ENCODE measurements at places on chromosomes 2 and 18.

DNA sequence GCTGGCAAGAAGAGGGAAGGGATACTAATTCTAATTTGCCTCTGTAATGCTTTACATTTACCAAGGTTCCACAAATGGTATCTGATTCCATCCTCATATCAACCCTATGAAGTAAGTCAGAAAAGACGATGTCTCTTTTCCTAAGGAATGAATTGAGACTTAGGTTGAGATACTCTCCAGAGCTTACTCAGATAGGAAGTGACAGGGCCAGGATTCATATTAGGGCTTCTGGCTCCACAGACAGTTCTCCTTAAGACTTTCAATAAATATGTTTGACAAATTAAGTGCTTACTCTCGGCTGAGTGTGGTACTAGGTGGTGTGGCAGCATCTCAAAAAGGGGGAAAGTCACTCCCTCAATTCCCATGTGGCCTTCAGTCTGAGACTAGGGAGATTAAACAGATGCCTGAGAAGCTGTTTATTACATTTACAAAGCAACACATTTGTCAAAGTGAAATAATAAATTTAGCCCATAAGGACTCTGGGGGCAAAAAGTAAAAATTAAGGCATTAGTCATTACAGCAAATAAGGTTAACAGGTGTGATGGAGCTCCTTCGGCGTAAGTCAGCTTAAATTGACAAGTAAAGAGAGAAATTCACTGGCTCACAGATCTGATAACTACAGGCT lies 14.2 kb downstream of the CDK15 start:
- DNase-seq = no peak

DNA sequence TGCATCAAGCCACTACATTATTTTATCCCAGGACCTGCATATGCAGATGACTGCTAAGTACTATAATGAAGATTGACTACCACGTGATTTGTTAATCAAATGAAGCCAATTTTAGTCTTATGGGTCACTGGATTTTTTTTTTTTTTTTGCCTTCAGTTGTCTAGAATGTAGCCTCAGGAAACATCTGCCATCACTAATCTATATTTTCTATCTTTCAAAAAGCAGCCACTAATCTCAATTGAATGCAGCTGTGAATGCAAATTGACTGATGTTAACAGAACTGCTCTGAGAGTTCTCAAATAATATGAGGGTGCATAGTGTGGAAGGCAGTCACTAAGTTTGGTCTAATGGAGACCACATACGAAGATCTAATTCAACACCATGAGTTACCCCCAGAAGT lies 106.3 kb downstream of the ABCA12 start:
- no peak for DNase-seq

- no peak for DNase-seq
These were observed 680.7 kb downstream of the EPHA4 start for GRCh38 chr2:220891405-220891804.

DNA sequence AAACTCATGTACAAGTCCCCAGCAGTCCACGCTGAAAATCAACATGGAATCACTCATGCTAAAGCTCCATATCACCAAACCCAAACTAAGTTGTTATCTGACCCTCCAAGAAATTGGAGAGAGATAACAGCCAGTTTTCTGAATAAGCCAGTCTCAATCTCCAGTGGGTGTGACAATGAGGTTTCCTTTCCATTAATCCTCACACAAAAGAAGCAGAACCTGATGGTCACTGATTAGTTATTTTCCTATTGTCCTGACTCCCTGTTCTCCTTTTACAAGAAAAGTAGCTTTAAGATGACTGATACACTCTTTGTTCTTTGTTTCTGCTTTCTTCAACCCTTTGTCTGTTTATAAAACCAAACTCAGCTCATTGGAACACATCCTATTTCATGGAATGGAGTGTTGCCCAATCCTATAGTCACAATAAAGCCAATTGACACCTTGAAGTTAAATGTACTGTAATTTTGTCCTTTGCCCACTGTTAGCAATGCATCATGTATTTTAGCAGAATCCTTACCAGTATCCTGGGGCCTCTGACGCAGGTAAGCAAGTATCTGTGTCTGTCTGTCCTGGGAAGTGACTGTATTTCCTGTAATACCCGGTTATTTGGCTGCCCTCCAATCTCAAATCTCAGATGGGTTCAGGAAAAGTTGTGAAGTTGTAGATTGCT lies 30.6 kb upstream of the SH3RF3 start:
- DNase-seq = no peak

- no peak for DNase-seq
These were observed 39.9 kb downstream of the ADD2 start for GRCh38 chr2:70728128-70728527.

DNA sequence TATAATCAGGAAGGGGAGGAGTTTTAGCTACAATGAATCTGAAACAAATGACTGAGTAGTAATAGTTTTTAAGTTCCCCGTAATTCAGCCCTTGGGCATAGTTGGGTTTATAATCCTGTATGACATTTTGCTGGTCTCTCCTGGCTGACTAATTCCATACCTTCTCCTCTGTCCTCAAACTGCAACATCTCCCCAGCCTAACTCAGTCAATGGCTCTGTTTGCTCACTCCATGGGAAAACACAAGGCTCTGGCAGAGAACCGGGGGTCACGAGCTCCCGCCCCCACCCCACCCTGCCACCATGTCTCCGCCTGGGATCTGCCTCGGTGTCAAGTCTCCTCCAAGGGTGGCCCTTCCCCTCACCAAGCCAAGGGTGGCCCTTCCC lies 168.6 kb downstream of the HDAC4 start:
- no peak for DNase-seq

GRCh38 chr2:9030841-9031240 lies 27.4 kb upstream of the MBOAT2 start:
- DNase-seq = no peak

GRCh38 chr2:96265349-96265839 lies 403 bp downstream of the TMEM127 start:
- DNase-seq = peak; percentile 57

DNA sequence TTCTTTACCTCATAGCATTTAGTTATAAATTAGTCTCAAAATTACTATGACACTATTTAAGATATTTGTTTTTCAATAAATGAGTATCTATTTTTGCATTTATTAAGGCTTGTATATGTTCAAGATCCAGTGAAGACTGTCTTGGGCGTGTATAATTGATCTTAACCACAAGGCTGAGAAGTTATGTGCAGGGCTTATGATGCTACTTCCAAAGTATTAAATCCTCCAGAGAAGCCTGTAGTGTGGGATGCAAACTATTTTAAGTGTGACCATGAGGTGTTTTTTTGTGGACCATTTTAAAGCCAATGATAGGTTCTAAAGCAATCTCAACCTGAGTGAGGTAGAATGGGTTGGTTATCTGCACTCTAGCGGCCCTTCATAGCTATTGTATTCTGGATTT lies 219.9 kb downstream of the ZNF407 start:
- DNase-seq = no peak

- DNase-seq = no peak
These were observed 436.6 kb downstream of the LRATD1 start for GRCh38 chr2:15069149-15069548.

DNA sequence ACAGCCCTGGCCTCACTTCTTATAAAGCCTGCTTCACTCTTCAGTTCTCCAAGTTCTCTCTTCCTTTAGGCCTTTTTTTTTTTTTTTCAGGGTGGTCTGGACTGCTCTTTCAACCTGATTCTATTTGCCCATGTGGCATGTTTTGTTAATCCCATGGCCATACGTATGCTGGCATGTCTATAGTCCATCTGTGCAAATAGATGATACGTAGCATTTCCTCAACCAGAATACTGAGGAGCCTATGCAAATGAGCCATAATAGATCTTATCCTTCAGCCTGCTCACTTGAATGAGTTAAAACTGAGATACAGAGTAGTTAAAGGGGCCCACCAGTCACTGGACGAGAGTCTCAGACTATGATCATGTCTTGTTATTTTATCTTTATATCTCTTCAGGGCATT lies 265.2 kb upstream of the CXCR4 start:
- no peak for DNase-seq

- no peak for DNase-seq
These were observed 245.8 kb upstream of the EPHA4 start for GRCh38 chr2:221817878-221818277.

GRCh38 chr2:234910186-234910679 lies 41.6 kb upstream of the SH3BP4 start:
- no peak for DNase-seq

- no peak for DNase-seq
These were observed 455.4 kb upstream of the GYPC start for GRCh38 chr2:126200538-126200937.

GRCh38 chr18:48077291-48077690 lies 146.8 kb upstream of the SMAD2 start:
- no peak for DNase-seq

DNA sequence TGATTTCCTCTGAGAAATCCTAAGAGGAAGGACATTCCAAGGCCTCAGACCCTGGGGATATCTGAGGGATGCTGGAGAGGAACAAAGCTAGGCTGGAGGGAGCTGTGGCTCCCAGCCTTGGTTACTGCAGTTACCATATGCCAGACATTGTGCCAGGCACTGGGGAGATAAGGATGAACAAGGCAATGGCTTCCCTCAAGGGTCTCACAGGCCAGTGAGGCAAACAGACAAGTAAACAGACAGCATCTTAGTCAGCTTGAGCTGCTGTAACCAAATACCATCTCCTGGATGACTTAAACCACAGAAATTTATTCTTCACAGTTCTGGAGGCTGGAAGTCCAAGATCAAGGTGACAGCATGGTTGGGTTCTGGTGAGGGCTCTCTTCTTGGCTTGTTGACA lies 91.8 kb downstream of the SKA1 start:
- DNase-seq = no peak

GRCh38 chr2:12457831-12458230 lies 258.9 kb upstream of the TRIB2 start:
- DNase-seq = no peak
